ENCODE measurements at places on chromosomes 2 and 18. TPM values are rescaled to one million over a fixed set of nuclear protein-coding genes. Genes with fewer than 3 reads are reported as not detected.

Gene PLGLB2
- 0.98 TPM for total RNA-seq

DNA sequence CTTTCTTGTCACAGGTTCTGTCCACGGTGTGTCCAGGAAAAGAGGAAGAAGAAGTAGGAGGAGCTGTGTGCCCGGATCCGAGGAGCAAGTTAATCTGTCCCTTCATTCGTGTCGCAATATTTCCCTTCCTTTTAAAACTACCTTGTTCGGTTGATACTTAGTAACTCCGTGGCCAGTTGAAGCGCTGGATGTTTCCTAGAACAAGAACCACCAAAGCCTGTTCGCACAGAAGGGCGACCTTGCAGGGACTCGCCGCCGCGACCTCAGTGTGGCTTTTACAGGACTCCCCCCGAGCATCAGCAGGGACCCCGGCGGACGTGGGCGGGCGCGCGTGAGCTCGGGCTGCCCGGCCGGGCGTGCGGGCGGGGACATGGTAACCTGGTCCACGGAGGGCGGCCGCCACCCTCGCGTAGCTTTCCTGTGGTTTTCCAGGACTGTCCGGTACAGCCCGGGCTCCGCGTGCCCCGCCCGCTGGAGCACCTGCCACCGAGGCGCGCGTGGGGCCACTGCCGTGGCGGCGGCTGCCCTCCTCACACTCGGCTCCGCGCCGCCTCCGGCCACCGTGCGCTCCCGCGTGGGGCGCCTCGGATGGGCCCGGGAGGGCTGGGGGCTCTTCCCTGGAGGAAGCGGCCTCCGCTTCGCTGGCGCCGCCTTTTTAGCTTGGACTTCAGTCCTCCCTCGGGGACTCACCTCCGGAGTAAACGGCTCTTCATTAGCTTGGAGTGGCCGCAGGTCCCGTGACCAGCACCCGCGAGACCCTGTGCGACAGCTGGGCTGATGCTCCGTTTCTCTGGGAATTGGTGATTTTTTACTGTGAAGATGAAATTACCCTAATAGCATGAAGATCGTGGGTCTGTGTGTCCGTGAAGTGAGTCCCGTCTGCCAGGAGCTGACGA, 9.2 kb upstream of the D2HGDH start:
- peaks cover 5% of the 10 kb centered on the region for H3K36me3 ChIP-seq
- DNase-seq = no peak
- no peaks in the 10 kb centered on the region for H3K4me1 ChIP-seq
- H3K27ac ChIP-seq = no peak overlapping the region
- no peak overlapping the region for H3K4me3 ChIP-seq
- H3K27me3 ChIP-seq = no peaks in the 10 kb centered on the region

Gene EIF5B
- 27.1 TPM for total RNA-seq

GRCh38 chr2:239399433-239399920, 1.3 kb downstream of the HDAC4 start:
- H3K4me3 ChIP-seq = peak overlapping the region; percentile 46
- DNase-seq = peak; percentile 57
- peak overlapping the region; percentile 13 for H3K27ac ChIP-seq
- H3K36me3 ChIP-seq = no peaks in the 10 kb centered on the region

GRCh38 chr2:43356774-43357173, 130.4 kb upstream of the ZFP36L2 start:
- no peaks in the 10 kb centered on the region for H3K27me3 ChIP-seq
- H3K27ac ChIP-seq = no peak overlapping the region
- no peaks in the 10 kb centered on the region for H3K36me3 ChIP-seq
- H3K4me3 ChIP-seq = no peak overlapping the region
- H3K4me1 ChIP-seq = no peaks in the 10 kb centered on the region

GRCh38 chr2:101697124-101698013, at the start of gene MAP4K4:
TSS of gene MAP4K4 (plus strand) at chr2:101697707. CDS start at chr2:101698081, 374 bp downstream.
- H3K27me3 ChIP-seq = no peaks in the 10 kb centered on the region
- no peaks in the 10 kb centered on the region for H3K4me1 ChIP-seq
- peak within 1 kb of the TSS; percentile 65 for H3K4me3 ChIP-seq
- H3K36me3 ChIP-seq = no peaks in the 10 kb centered on the region
- peak within 1 kb of the TSS; percentile 55 for H3K27ac ChIP-seq
- DNase-seq = peak; percentile 79

DNA sequence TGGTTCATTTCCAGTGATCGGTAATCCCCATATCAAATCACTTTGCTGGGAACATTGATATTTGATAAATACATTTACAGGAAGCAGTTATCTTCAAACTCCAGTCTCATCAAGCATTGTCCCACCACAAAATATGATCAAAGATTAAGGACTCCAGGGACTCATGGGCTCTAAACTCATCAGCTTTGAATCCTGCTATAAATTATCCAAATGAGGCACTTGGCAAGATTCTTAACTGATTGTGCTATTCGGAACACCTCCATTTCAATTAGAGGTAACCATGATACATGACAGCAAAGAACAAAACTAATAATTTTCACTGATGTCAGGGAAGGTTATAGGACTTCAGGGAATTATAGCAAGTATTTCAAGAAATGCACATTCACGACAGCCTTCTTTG, 1088.1 kb upstream of the PIK3C3 start:
- no peaks in the 10 kb centered on the region for H3K27me3 ChIP-seq
- no peaks in the 10 kb centered on the region for H3K4me1 ChIP-seq
- no peak overlapping the region for H3K4me3 ChIP-seq
- no peaks in the 10 kb centered on the region for H3K36me3 ChIP-seq

- no peak overlapping the region for H3K27ac ChIP-seq
- no peak overlapping the region for H3K4me3 ChIP-seq
- DNase-seq = no peak
- no peaks in the 10 kb centered on the region for H3K4me1 ChIP-seq
These were observed 235.1 kb downstream of the GRB14 start for GRCh38 chr2:164386231-164386630.

Gene AKAIN1
- total RNA-seq = not detected

GRCh38 chr2:31031132-31031706, 107.0 kb downstream of the GALNT14 start:
- H3K4me3 ChIP-seq = no peak overlapping the region
- H3K27me3 ChIP-seq = no peaks in the 10 kb centered on the region
- no peak for DNase-seq

GRCh38 chr2:56224316-56224715, 40.5 kb downstream of the CCDC85A start:
- H3K4me1 ChIP-seq = no peaks in the 10 kb centered on the region
- H3K27me3 ChIP-seq = no peaks in the 10 kb centered on the region
- no peak overlapping the region for H3K27ac ChIP-seq

Gene VWC2L
- not detected for total RNA-seq

- no peak overlapping the region for H3K4me3 ChIP-seq
- no peak for DNase-seq
- no peaks in the 10 kb centered on the region for H3K27me3 ChIP-seq
- no peaks in the 10 kb centered on the region for H3K4me1 ChIP-seq
These were observed 151.0 kb upstream of the NDUFV2 start for GRCh38 chr18:8951491-8951890.

DNA sequence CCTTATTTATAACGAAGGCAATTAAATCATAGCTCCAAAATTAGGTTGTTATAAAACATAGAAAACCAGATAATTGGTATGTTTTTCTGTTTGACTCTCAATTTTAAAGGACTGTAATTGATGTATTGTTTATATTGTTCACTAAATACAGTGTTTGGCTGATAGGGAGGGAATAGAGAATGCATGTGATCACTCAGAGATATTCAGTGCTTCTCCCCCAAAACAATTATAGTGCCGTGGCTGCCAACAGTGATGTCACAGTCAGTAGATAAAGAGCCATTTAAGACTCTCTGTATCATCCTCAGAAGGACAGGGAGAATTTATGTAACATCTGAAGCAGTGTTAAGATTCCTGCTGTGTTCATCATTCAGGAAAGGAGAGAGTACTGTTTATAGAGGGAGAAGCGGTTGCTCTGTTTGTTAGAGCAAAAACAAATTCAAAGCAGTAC, 69.6 kb downstream of the PHLPP1 start:
- H3K27ac ChIP-seq = no peak overlapping the region
- no peak for DNase-seq
- no peaks in the 10 kb centered on the region for H3K27me3 ChIP-seq
- H3K4me1 ChIP-seq = no peaks in the 10 kb centered on the region

Gene DSG2
- total RNA-seq = 237 TPM

DNA sequence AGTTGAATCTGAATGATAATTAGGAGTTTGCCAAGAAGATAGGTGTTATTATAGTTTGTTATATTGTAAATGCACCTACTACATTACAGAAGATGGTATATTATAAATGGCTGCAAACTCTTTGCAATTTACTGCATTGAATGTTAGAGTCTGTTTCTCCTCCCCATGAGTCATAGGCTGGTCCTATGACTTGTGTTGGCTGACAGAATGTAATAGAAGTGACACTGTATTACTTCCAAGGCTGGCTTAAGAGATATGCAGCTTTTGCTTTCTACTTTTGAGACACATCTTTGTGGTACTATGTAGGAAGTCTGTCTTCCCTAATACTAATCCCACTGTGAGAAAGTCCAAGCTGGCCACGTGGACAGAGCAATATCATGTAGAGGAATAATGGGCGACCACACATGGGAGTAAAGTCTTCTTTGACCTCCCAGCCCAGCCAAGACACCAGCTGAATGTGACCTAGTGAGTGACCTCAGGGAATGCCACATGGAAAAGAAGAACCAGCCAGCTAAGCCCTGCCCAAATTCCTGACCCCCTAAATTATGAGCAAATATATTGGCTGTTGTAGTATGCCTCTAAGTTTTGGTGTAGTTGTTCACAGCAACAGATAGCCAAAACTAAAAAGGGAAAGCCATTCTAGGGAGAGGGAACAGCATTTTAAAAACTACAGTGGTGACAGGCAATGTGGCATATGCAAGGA, 6.8 kb upstream of the DDX1 start:
- no peak for DNase-seq
- no peaks in the 10 kb centered on the region for H3K27me3 ChIP-seq
- H3K27ac ChIP-seq = no peak overlapping the region
- H3K36me3 ChIP-seq = no peaks in the 10 kb centered on the region

- H3K4me1 ChIP-seq = no peaks in the 10 kb centered on the region
- no peak within 1 kb of the TSS for H3K27ac ChIP-seq
- DNase-seq = no peak
- no peaks in the 10 kb centered on the region for H3K36me3 ChIP-seq
- peak within 1 kb of the TSS; percentile 17 for H3K4me3 ChIP-seq
- no peaks in the 10 kb centered on the region for H3K27me3 ChIP-seq
These were observed at the start of gene MAB21L4 for GRCh38 chr2:240895656-240896388. TSS of gene MAB21L4 (minus strand) at chr2:240896156. CDS start at chr2:240895997, 159 bp downstream.

- no peaks in the 10 kb centered on the region for H3K4me1 ChIP-seq
- no peaks in the 10 kb centered on the region for H3K27me3 ChIP-seq
- no peak overlapping the region for H3K27ac ChIP-seq
- no peak for DNase-seq
- H3K4me3 ChIP-seq = no peak overlapping the region
- no peaks in the 10 kb centered on the region for H3K36me3 ChIP-seq
These were observed 37.0 kb upstream of the EPC2 start for GRCh38 chr2:148607566-148607965.

DNA sequence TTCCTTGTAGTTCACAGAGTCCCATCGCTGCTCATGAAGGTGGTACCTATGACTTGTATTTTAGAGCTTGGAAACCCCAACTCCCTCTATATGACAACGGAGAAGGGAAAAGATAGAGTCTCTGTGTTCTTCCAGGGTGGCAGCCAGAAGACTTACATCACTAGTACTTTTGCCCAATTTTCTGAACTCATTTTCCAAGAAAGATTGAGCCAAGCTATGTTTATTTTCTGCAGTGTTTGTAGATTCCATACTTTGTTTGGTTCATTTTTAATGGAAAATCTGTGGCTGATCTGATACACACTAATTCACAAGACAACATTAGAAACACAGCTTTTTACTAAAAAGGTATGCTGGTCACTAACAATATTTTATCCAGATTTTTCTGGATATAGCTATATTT, 60.2 kb upstream of the ATP5MC3 start:
- H3K4me1 ChIP-seq = no peaks in the 10 kb centered on the region
- no peak for DNase-seq

DNA sequence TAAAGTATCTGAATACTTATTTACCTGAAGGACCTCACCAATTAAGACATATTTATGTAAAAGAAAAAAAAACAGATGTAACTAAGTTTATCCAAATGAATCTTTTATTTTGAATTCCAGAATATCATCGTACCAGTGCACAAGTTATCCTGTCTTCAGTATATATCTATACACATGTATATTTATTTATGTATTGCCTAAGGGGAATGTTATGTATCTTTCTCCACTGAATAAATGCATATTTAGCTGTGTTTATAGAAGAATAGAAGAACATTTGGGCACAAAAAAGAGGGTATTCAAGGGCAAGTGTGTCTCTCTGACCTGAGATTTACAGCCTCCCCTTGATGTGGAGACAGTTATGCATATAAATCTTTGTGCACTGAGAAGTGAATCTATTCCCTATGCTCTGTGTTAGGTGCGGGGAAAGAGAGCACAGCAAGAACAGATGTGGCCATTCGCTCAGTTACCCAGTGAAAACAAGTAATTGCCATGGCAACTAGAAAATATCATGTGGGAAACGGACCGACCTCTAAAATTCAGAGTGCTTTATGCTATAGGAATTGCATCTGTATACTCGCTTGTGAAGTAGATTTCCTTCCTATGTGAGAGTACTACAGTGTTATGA, 39.5 kb upstream of the ASXL3 start:
- H3K27me3 ChIP-seq = no peaks in the 10 kb centered on the region
- H3K4me3 ChIP-seq = no peak overlapping the region
- no peaks in the 10 kb centered on the region for H3K4me1 ChIP-seq
- no peak for DNase-seq
- no peaks in the 10 kb centered on the region for H3K36me3 ChIP-seq

Gene ITPRIPL1
- total RNA-seq = 0.44 TPM

- H3K4me1 ChIP-seq = no peaks in the 10 kb centered on the region
- no peaks in the 10 kb centered on the region for H3K36me3 ChIP-seq
- H3K4me3 ChIP-seq = no peak overlapping the region
- H3K27me3 ChIP-seq = no peaks in the 10 kb centered on the region
- H3K27ac ChIP-seq = no peak overlapping the region
These were observed 13.7 kb upstream of the DAPL1 start for GRCh38 chr2:158781353-158781961.

- DNase-seq = no peak
- H3K36me3 ChIP-seq = no peaks in the 10 kb centered on the region
- no peaks in the 10 kb centered on the region for H3K27me3 ChIP-seq
- H3K4me1 ChIP-seq = no peaks in the 10 kb centered on the region
These were observed 24.3 kb downstream of the IGFBP5 start for GRCh38 chr2:216671081-216671411.

- no peaks in the 10 kb centered on the region for H3K36me3 ChIP-seq
- H3K27me3 ChIP-seq = no peaks in the 10 kb centered on the region
- H3K27ac ChIP-seq = no peak overlapping the region
These were observed 332.0 kb downstream of the PIK3C3 start for GRCh38 chr18:42287047-42287446.

Gene OR6B2
- not detected for total RNA-seq
